ENCODE measurements at places on chromosomes 12 and 14.

GRCh38 chr12:87428701-87429277 lies 600.4 kb downstream of the C12orf50 start:
- no peak for DNase-seq

DNA sequence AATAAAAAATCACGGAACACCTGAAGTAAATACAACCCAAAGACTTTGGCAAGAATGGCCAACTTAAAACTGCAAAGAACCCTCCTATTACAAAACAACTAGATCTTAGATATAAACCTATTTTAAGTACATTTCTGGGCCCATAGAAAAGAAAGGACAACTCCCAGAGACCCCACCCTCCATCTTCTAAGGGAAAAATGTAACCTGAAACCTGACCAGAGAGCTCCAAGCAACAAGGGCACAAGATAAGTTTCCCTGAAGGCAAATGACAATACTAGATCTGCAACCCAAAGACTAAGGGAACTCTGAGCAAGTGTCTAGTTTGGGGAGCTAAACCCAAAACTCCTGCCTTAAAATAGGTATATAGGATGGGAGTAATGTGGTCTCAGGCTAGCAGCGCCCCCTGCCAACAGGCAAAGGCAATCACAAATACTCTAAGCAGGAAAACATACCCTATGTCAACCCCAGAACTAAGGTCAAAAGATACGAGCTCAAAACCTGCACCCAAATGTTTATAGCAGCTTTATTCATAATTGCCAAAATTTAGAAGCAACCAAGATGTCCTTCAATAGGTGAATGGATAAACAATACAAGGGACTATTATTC lies 218.9 kb downstream of the ITPR2 start:
- no peak for DNase-seq

DNA sequence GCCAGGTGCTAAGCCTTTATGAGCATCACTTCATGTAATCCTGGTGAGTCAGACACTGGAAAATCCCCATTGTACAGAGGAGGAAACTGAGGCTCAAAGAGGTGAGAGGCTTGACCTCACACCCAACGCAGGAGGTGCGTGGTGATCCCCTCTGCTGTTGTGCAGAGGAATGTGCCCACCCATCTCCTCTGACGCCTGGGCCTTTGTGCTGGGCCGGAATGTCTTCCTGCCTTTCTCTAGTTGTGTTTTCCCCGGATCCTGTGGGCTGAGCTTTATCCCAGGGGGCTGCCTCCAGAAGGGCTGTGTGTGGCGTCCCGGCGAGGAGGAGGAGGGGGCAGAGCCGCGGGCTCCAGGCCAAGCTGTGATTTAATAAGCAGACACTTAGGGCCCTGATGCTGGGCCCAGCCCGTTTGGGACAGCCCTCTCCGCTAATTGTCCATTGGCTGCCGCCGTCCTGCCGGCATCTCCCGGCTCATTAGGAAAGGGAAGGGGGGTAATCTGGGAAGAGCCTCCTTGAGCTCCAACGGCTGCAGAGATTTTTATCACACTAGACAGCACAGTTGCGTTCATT lies 653.6 kb downstream of the MED13L start:
- DNase-seq = no peak

- DNase-seq = no peak
These were observed 126.2 kb downstream of the RFLNA start for GRCh38 chr12:124420996-124421674.

GRCh38 chr14:92513204-92513965 lies at the start of gene RIN3:
TSS of gene RIN3 (plus strand) at chr14:92513781. CDS start at chr14:92513933, 152 bp downstream.
- DNase-seq = peak; percentile 42

- peak; percentile 33 for DNase-seq
These were observed 155.8 kb upstream of the ATP2B1 start for GRCh38 chr12:89864411-89864810.

GRCh38 chr12:115190010-115190770 lies 506.2 kb upstream of the TBX3 start:
- DNase-seq = no peak

- no peak for DNase-seq
These were observed 35.4 kb upstream of the GUCY2C start for GRCh38 chr12:14731821-14732220.

GRCh38 chr12:104630230-104630670 lies 173.5 kb downstream of the CHST11 start:
- no peak for DNase-seq

DNA sequence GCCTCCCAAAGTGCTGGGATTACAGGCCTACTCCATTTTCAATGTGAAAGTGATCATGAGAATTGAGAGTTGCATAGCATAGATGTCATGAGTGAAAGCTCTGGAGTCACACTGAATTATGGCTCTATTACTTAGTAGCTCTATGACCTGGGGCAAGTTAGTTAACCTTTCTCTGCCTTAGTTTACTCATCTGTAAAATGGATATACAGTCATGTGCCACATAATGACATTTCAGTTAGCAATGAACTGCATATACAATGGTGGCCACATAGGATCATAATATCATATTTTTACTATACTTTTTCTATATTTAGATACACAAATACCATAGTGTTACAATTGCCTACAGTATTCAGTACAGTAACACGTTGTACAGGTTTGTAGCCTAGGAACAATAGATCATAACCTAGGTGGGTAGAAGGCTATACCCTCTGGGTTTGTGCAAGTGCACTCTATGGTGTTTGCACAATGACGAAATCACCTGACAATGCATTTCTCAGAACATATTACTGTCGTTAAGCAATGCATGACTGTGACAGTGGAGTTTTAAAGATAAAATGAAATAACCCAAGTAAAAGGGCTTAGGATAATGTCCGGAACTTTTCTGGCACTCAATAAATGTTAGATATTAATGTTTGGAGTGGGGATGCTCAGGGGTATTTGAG lies 53.1 kb downstream of the ZFYVE26 start:
- DNase-seq = no peak

GRCh38 chr14:48937541-48938195 lies 648.5 kb downstream of the RPS29 start:
- DNase-seq = no peak

DNA sequence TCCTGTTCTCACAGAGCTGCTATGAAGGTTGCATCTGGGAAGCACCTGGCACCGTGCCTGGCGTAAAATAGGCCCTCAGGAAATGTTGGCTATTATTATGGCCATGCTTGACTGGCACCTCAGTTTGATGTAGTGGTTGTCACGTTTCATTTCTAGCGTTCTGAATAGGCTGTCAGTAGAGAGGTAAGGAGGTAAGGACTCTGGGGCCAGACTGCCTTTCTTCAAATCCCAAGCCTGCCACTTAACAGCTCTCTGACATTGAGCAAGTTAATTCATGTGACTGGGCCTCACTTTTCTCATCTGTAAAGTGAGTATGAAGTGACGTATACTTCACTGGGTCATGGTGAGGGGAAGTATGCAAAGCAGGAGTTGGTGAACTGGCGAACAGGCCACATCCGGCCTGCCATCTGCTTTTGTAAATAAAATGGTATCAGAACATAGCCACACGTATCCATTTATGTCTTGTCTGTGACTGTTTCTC lies 196.2 kb downstream of the CACNA1C start:
- DNase-seq = no peak

DNA sequence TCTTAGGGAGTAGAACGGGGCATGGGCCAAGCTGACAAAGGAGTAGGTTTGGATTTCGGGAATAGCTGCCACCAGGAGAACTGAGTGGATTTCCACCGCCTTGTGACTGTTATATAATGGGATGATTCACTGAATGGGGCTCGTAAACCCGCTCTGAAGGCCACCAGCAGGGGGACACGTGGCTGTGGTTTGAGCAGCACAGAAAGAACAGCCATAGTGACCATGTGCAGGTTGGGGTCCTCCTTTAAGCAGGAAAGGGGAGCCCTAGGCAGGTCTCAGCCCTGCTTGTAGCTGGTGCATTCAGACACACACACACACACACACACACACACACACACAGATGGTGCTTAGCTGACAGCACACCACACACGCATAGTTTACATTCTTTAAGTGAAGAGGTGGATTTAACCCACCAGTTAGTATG lies 8.6 kb upstream of the ASB2 start:
- DNase-seq = no peak

DNA sequence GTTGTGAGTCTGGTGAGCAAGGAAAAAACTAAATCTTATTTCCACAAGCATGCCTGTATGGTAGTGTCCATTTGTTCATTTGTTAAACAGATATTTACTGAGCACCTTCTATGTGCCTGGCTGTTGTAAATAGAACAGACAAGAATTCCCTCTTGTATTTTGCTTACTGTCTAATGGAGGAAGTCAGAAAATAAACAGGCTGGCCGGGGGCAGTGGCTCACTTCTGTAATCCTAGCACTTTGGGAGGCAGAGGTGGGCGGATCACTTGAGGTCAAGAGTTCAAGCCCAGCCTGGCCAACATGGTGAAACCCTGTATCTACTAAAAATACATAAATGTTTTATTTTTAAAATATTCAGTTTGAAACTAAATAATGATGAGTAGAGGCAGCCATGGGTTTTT lies 79.3 kb downstream of the GTF2A1 start:
- no peak for DNase-seq

DNA sequence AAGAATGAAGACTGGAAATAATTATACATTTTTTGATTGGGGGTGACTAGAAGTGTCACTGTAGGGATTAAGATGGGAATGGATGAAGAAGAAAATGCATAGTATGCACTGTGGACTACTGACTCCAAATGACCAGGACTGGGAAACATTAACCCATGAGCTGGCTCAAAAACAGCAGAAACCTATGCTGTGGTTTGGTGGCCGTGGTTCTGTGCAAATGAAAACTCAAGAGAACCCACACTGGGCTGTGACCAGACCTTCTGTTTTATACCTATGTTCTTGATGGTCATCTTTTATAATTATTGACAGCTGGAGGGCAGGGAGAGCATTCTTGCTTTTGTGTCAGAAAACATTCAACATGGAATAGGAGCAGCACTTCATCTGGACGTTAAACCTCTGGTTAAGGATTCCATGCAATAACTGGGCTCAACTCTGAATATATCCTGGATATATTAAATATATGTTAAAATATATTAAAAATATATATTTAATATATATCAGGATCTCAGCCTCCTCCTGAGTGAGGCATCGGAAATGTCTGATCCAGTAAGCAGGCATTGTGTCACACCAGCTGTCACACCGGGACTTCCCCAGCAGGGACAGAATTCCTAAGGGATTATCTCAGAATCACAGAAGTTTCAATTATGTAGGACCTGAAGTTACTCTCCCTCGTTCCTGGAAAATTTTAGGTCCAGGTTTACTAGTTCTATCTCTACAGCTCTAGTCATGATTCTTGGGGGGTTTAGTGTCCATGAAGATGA lies 48.5 kb downstream of the BBS10 start:
- DNase-seq = no peak

DNA sequence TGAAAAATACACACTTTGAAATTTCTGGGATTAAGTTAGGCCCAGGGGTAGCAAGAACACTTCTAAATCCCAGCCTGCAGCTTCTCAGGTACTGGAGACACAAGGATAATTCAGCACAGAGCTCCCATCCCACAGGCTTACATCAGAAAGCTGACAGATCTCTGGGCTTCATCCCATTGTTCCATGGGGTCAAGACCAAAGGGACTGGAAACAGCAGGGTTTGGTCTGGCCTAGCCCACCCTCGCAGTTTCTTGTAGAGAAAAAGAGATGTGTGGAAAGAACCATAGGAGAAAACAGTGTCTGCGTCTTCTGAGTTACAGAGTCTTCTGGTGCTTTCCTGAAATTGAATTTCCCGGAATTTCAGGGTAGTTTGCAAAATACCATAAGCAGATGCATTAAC lies 59.6 kb upstream of the RIC8B start:
- DNase-seq = no peak

DNA sequence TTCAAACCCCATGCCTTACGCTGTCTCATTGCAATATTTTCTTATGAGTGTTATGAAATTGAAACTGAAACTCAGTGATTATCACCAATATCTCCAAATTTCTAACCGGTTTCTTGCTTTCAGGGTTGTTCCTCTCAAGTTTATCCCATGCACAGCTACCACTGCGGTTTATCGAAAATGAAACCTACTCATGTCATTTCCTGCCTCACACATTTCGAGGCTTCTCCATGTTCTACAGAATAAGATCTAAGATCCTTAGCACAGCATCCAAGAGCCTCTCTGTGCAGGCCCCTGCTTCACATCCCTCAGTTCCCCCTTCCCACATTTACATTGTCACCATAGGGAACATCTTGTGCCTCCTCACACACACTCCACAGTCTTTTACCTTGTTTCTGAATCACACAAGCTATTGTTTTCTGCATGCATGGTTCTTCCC lies 45.5 kb upstream of the FAR2 start:
- peak; percentile 77 for DNase-seq

DNA sequence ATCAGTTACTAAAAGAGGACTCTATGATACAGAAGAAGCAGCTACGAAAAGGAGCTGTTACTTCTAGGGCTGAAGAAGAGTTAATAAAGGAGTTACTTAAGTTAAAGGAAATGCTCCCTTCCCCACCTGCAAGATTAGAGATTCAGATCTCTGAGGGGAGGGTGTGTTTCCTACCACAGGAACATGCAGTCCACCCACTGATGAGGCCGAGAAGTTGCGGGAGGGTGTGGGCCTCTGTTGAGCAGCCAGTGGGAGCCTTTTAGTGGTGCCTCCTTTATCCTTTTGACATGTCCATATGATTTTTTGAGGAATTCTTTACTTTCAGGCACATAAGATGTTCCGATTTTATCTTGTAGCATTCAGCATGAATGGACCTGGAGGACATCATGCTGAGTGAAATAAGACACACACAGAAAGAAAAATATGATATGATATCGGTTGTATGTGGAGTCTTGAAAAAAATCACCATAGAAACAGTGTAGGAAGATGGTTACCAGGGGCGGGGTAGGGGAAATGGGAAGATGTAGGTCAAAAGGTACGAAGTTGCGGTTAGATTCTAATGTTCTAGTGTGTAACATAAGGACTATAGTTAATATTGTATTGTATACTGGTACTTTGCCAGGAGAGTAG lies 4.4 kb upstream of the M6PR start:
- DNase-seq = peak; percentile 63

GRCh38 chr14:24277606-24278321 lies 6.4 kb upstream of the RABGGTA start:
- no peak for DNase-seq

DNA sequence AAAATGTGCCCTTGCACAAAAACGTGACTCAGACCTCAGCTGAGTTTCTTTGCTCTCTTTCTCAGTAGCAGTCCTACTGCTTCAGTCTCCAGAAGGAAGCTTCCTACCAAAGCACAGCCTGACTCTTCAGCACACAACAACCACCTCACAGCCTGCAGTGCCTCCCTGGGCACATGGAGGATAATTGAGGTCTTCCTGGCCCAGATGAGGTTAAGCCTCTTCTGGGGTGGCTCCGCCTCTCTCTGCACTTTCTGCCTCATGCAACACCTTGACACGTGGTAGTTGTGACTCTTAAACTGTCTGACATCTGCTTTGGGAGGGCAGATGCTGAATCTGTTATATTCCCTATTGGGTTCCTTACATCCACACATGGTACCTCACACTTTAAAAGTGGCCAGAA lies 33.8 kb downstream of the GIT2 start:
- no peak for DNase-seq

GRCh38 chr14:88933191-88933590 lies 108.7 kb downstream of the TTC8 start:
- DNase-seq = no peak

Data from CD4-positive, alpha-beta T cell treated with Interleukin-1 beta for 1 hour (primary cell).